ENCODE measurements at places on chromosomes 16 and 17.

DNA sequence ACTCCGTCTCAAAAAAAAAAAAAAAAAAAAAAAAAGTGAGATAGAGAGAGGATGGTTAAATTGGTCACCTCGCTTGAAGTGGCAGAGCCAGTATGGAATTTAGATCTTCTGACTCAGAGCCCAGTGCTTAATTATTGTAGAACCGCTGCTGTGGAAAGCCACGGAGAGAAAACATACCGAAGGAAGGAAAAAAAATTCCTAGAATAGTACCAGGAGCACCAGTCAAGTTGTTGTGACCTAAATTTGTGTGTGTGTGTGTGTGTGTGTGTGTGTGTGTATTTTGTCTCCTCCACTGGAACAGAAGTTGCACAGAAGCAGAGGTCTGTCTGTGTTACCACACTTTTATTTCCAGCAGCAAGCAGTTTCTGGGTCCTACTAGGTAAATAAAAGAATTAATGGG is 10.6 kb upstream of the NUP85 start:
- H3K36me3 ChIP-seq: no peaks in the 10 kb centered on the region
- H3K27ac ChIP-seq: no peak overlapping the region
- H3K4me3 ChIP-seq: no peak overlapping the region
- H3K27me3 ChIP-seq: no peaks in the 10 kb centered on the region
- no peaks in the 10 kb centered on the region for H3K4me1 ChIP-seq
- no peak for DNase-seq

- no peak overlapping the region for H3K4me3 ChIP-seq
- H3K36me3 ChIP-seq: no peaks in the 10 kb centered on the region
- H3K27ac ChIP-seq: no peak overlapping the region
Measured at GRCh38 chr16:88672776-88673175, 9.9 kb upstream of the MVD start.

DNA sequence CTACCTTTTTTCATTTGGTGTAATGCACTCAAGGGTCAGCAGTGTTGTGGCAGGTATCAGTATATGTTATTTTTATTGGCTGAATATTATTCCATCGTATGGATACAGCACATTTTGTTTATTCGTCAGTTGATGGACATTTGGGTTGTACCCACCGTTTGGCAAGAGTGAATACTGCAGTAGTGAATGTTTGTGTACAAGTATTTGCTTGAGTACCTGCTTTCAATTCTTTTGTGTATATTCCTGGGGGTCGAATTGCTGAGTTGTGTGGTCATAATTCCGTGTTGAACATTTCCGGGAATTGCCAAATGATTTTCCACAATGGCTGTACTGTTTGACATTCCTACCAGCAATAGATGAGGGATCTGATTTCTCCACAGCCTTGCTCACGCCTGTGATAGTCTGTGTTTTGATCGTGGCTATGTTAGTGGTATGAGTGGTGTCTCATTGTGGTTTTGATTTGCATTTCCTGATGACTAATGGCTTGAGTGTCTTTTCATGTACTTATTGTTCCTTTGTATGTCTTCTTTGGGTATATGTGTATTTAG is 108.4 kb downstream of the OR1D5 start:
- peaks cover 14% of the 10 kb centered on the region for H3K4me1 ChIP-seq
- 0 out of 2 replicates have a peak overlapping the region, but pooled peaks have one; percentile 8 for H3K27ac ChIP-seq
- H3K27me3 ChIP-seq: no peaks in the 10 kb centered on the region

DNA sequence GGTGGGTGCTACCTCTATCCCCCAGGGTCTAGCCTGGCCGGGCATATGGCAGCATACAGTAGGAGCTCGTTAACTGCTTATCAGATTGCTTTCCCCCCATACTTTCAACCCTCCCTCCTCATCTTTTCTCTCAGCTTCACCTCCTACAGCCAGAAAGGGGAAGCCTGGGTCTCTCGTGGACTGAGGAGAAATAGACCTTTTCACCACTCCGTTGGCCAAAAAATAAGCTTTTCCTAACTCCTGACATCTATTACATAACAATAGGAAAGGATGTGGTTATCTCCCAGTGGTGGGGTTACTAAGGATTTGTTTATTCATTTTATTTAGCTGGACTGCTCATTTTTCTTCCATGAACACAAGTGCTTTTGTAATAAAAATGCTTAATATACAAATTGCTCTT is 9.0 kb upstream of the CXCL16 start:
- no peak overlapping the region for H3K27ac ChIP-seq
- H3K36me3 ChIP-seq: no peaks in the 10 kb centered on the region
- DNase-seq: no peak

DNA sequence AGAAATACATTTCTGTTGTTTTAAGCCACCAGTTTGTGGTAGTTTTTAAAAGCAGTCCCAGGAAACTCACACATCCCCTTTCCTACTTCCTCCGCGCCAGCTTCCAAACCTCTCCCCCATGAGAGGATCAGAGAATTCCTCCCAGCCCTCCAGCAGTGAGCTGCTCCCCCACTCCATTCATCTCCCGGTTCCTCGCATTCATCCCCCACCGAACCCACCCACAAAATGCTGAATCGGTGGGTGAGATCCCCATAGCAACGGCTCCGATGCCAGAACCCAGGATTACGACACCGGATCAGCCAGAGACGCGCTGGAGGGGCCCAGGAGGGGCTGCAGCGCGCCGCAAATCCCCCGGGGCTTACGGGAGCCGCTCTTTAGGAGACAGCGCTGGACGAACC is 251.4 kb upstream of the RPL38 start:
- H3K27ac ChIP-seq: no peak overlapping the region
- peaks cover 27% of the 10 kb centered on the region for H3K27me3 ChIP-seq
- H3K4me3 ChIP-seq: peak overlapping the region; percentile 72
- no peaks in the 10 kb centered on the region for H3K36me3 ChIP-seq
- peaks cover 8% of the 10 kb centered on the region for H3K4me1 ChIP-seq

DNA sequence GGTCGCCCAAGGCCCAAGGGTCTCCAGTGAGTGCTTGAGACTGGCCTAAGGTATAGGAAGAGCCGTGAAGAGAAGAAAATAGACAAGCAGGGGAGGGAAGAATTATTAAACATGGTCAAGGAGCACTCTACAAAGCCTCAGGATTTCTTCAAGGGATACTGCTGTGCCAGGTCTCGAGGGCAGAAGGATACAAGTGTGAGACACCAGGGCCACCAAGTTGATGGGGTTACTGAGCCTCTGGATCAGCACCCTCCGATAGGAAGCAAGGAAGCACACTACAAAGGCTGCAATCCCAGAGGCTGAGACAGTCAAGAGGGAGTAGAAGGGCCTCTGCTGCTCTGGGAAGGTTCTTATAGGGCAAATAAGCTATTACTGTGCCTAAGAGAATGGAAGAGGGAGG is 6.5 kb downstream of the SUPT4H1 start:
- H3K36me3 ChIP-seq: peaks cover 20% of the 10 kb centered on the region
- no peaks in the 10 kb centered on the region for H3K27me3 ChIP-seq
- no peak for DNase-seq
- no peak overlapping the region for H3K4me3 ChIP-seq
- H3K4me1 ChIP-seq: no peaks in the 10 kb centered on the region

DNA sequence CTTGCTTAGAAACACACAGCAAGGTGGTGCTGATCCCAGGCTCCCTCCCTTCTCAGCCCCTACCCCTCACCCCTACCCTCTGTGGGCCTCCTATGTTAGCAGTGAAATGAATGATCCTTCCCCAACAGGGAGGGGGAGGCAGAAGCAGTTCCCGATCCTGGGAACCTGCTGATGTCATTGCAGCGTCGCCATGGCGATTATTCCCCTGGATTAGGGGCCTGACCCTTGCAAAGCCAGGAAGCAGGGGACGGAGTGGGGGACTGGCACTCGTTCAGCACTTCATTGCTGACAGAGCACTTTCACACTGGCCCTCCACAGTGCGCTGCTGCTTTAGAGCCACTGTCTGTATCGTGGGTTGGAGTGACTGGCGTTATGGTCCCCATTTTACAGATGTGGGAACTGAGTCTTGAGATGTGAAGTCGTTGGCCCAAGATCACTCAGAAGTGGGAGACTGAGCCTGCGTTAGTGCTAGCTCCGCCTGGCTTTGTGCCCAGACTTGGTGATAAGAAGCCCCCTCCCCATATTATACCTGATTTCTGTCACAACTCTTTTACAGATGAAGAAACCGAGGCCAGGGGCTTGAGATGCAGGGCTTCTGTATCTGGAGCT is 26.6 kb downstream of the LASP1 start:
- H3K4me1 ChIP-seq: peaks cover 34% of the 10 kb centered on the region
- H3K4me3 ChIP-seq: no peak overlapping the region
- no peaks in the 10 kb centered on the region for H3K27me3 ChIP-seq

DNA sequence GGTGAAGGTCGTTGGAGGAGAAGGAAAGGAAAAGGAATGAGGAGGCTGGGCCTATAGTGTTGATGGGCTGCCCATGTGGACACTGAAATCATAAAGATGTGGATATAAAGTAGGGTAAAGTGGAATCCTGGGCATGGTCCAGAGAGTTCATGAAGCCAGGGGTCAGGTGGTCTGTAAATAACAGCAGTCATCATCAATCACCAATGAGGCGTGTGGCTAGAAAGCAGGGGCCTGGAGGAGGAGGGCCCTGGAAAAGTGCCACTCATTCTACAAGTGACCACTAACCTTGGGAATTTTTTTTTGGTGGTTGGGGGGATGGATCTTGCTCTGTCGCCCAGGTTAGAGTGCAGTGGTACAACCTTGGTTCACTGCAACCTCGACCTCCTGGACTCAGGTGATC is 115.3 kb upstream of the NOL11 start:
- H3K4me3 ChIP-seq: no peak overlapping the region
- H3K27me3 ChIP-seq: no peaks in the 10 kb centered on the region
- H3K27ac ChIP-seq: no peak overlapping the region
- H3K36me3 ChIP-seq: no peaks in the 10 kb centered on the region
- no peak for DNase-seq

DNA sequence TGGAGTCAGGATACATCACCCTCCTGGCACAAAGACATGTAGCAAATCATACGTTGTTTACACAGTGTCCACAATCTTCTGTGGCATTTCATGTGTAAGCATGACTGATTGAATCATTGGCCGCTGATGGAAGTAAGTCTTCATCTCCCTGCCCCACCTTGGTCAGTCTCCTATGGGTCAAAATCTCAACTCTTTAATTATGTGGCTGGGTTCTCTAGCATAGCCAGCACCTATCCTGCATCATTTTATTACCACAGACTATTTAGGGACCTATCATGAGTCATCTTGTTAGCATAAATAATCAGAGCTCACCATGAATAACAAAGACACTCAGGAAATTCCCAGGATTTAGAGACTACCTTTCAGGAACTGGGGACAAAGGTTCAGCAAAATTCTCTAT is 15.9 kb downstream of the TANC2 start:
- DNase-seq: peak; percentile 24
- no peak overlapping the region for H3K27ac ChIP-seq
- H3K36me3 ChIP-seq: peaks cover 3% of the 10 kb centered on the region

DNA sequence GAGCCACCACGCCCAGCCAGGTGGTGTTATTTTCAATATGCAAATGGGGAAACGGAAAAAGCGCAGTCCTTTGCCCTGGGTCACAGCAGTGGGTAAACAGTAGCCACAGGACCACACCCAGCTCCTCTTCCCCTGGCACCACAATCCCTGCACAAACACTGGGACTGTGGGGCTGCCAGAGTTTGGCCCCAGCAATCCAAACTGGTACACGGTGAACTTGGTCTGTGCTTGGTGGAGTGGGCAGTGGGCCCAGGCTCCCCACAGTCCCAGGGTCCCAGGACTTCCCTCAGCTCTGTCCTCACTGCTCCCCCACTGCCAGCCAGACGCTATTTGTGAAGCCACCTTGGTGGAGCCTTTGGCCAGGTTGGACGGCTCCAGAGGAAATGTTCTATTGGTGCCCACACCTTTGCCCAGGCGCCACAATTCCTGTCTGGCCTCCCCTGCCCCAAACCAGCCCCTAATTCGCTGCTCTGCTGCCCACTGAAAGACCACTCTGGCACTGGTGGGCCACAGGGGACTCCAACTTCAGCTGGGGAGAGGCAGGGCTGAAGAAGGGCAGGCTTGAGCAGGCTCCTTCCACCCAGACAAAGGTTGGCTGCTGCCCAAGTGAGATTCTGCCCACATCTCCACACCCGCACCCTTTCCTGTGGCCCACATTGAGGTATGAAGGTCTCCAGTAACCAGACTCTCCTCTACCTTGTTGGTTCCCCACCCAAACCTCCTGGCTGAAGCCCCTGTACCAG is 2.1 kb downstream of the CHAD start:
- H3K4me1 ChIP-seq: peaks cover 16% of the 10 kb centered on the region
- DNase-seq: no peak
- no peak overlapping the region for H3K27ac ChIP-seq
- no peaks in the 10 kb centered on the region for H3K36me3 ChIP-seq
- no peak overlapping the region for H3K4me3 ChIP-seq
- peaks cover 34% of the 10 kb centered on the region for H3K27me3 ChIP-seq

DNA sequence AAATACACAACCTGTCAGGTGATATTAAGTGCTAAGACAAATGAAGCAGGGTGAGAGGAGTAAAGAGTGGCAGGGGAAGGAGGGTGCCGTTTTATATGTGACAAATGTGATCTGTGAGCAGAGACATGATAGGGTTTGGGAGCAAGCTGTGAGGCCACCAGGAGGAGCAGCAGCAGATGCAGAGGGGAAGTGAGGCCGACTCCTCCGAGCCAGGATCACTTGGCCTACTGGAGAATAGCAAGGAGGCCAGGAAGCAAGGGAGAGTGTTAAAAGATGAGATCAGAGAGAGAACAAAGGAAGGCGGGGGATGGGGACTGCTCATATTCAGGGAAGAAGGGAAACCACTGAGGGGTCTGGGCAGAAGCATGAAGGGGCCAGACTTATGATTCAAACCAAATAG is 129.4 kb downstream of the TANGO6 start:
- H3K4me3 ChIP-seq: peak overlapping the region; percentile 14
- H3K27ac ChIP-seq: peak overlapping the region; percentile 64
- peak; percentile 89 for DNase-seq
- H3K36me3 ChIP-seq: no peaks in the 10 kb centered on the region
- H3K4me1 ChIP-seq: peaks cover 26% of the 10 kb centered on the region

GRCh38 chr16:50313596-50314478 is 47.5 kb downstream of the ADCY7 start:
- no peak overlapping the region for H3K4me3 ChIP-seq
- H3K27me3 ChIP-seq: no peaks in the 10 kb centered on the region
- no peak overlapping the region for H3K27ac ChIP-seq
- H3K36me3 ChIP-seq: peaks cover 20% of the 10 kb centered on the region

- H3K36me3 ChIP-seq: peaks cover 26% of the 10 kb centered on the region
- no peak overlapping the region for H3K4me3 ChIP-seq
- no peak for DNase-seq
- no peaks in the 10 kb centered on the region for H3K27me3 ChIP-seq
- H3K4me1 ChIP-seq: peaks cover 6% of the 10 kb centered on the region
Measured at GRCh38 chr17:82816358-82816757, 23.5 kb downstream of the ZNF750 start.

DNA sequence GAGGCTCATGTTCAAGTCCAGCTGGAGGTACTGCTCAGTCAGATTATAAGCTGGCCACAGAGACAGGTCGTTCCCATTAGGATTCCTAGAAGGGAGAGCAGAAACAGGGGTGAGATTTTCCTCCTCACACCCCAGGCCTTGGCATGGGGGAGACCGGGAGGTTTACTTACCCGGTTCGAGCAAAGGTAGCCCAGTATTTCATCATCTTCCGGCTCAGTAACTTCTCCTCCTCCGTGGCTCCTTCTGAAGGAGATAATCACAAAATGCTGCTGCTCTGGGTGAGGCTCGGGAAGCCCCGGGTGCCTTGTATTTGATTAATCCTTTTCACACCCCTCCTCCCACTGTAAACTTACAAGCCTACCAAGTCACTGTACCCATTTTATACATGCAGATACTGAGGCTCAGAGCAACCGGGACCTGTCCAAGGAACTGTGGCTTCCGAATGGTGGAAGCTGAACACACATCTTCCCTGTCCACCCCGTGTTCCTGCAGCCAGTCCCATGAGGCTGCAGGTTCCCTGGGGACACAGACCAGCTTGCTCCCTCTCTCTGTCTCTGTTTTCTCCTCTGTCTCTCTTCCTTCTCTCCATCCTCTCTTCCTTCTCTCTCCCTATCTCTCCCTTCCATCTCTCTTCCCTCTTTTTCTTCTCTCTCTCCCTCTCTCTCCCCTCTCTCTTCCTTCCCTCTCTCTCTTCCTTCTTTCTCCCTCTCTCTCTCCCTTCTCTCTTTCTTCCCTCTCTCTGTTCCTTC is 13.9 kb upstream of the CES1 start:
- H3K27me3 ChIP-seq: no peaks in the 10 kb centered on the region
- H3K4me1 ChIP-seq: no peaks in the 10 kb centered on the region
- no peak overlapping the region for H3K27ac ChIP-seq
- H3K4me3 ChIP-seq: no peak overlapping the region
